ENCODE measurements at places on chromosomes 12 and 14. TPM values are rescaled to one million over a fixed set of nuclear protein-coding genes. Genes with fewer than 3 reads are reported as not detected.

COX8C gene
- not detected for total RNA-seq

PYM1 gene
- 38.5 TPM for total RNA-seq

TAS2R13 gene
- total RNA-seq = not detected

BCL11B gene
- 0.24 TPM for total RNA-seq
